ENCODE measurements at places on chromosomes 16 and 17.

DNA sequence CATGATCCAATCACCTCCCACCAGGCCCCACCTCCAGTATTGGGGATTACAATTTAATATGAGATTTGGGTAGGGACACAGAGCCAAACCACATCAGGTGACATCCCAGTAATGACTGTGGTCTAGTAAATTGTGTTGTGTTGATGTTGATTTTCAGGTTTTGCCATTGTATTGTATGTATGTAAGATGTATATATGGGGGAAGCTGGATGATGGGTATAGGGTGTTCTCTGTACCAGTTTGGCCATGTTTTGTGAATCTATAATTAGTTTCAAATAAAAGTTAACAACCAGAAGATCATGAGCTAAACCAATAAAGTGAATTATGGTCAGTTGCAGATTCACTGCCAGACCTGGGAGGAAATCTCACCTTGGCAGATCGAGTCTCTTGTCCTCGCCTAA is 283.7 kb downstream of the WWOX start:
- no peak for DNase-seq

GRCh38 chr17:7406235-7406825 is 1.3 kb upstream of the NLGN2 start:
- no peak for DNase-seq

GRCh38 chr16:84841787-84842300 is 22.1 kb downstream of the CRISPLD2 start:
- no peak for DNase-seq

DNA sequence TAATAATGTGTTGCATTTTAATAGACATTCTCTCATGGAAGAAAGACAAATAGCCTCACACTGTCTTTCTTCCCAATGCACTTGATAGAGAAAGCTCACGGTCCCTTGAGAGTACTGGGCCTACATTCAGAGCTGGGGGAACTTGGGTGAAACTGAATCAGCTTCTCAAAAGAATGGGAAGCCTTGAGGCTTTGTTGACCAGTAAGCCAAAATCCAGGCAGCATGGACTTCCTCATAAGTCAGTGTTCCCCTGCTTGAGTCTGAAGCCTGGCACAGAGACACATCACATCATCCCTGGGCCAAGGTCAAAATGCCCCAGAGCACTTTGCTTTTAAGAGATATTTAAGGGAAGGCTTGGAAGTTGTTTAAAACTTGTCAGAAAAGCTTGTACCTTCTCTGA is 302.2 kb upstream of the SALL1 start:
- no peak for DNase-seq

- DNase-seq, result no peak
Measured at GRCh38 chr16:56896244-56896643, 31.2 kb downstream of the SLC12A3 start.

- DNase-seq, result no peak
Measured at GRCh38 chr16:3022684-3023414, 893 bp downstream of the HCFC1R1 start.

DNA sequence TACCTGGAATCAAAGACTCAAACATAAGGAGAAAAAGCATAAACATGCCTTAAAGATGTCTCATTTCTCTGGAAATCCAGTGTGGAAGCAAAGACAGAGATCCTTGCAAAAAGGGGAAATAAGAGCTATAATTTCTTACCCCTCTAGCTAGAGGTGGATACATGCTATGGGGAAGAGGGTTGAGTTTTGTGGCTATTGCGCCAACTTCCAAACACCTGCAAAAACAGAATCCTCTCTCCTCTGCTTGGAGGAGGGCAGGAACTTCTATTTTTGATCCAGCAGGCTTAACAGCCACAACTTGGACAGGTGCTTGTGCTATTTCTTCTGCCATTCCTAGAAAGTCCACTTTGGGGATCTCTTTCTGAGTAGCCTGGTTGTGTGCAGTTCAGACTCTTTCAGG is 21.5 kb upstream of the NUDT7 start:
- no peak for DNase-seq

- no peak for DNase-seq
Measured at GRCh38 chr17:70357190-70357589, 187.9 kb downstream of the KCNJ2 start.

DNA sequence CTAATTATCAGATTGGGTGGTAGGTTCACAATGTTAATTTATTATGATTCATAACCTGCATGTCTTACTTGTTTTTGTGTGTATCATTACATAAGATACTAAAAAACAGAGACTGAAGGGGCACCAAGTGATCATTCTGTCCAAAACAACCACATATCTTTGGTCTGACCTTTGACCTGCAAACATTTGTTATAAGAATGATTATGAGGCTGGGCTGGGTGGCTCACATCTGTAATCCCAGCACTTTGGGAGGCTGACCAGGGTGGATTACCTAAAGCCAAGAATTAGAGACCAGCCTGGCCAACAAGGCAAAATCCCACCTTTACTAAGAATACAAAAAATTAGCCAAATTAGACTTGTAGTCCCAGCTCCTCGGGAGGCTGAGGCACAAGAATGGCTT is 116.4 kb downstream of the SPAG9 start:
- no peak for DNase-seq

DNA sequence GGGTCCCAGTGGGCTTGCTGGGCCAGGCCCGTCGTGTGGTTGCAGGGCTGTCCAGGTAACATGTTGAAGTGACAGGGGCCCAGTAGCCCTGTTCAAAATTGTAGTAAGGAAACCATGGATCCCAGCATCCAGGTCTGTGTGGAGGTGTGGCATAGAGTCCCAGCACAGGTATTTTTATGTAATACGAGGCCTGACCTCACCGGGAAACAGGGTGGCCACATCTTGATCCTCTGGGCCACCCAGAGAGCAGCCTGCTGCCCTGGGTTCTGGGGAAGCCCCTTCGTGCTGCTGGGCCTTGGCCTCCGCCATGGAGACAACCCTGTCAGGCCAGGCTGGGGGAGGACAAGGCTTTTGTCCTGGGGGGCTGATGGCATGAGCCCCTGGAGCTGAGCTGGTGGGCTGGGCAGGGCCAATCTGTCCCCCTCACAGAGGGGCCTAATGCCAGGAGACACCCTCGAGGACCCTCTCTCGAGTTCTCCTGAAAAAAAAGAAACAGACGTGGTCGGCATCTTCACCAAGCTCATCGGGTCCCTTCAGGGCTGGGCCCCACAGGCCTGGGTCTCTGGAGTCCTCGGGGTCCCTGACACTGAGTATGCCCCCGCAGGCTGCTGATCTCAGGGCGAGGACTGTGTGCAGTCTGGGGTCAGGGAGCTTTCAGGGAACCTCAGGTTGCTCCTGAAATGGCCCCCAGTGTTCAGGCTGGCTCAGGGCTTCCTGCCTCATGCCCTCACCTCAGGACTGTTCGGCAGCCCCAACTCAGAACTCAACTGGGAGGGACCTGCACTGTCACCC is 47.8 kb downstream of the TNFRSF13B start:
- no peak for DNase-seq

- no peak for DNase-seq
Measured at GRCh38 chr17:59786213-59786535, 78.7 kb downstream of the VMP1 start.

DNA sequence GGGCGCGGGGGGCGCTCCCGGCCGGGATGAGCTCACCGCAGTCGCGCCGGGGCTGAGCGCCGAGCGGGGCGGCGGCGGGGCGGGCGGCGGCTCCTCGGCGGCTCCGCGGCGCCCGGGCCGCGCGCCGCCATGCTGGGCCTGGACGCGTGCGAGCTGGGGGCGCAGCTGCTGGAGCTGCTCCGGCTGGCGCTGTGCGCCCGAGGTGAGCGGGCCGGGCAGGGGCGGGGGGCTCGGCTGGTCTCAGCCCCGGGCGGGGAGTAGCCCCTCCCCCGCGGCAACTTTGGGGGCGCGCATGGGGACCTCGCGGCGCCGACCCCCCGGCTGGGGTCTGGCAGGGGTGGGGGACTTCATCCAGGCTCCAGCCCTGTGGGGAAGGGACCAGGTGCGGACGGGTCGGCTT is at the start of gene ARHGDIG:
Gene ARHGDIG, plus strand, starts transcription at position 40 of the 400 bp plus-strand sequence. Its CDS starts 90 bp downstream, at position 130.
- no peak for DNase-seq

DNA sequence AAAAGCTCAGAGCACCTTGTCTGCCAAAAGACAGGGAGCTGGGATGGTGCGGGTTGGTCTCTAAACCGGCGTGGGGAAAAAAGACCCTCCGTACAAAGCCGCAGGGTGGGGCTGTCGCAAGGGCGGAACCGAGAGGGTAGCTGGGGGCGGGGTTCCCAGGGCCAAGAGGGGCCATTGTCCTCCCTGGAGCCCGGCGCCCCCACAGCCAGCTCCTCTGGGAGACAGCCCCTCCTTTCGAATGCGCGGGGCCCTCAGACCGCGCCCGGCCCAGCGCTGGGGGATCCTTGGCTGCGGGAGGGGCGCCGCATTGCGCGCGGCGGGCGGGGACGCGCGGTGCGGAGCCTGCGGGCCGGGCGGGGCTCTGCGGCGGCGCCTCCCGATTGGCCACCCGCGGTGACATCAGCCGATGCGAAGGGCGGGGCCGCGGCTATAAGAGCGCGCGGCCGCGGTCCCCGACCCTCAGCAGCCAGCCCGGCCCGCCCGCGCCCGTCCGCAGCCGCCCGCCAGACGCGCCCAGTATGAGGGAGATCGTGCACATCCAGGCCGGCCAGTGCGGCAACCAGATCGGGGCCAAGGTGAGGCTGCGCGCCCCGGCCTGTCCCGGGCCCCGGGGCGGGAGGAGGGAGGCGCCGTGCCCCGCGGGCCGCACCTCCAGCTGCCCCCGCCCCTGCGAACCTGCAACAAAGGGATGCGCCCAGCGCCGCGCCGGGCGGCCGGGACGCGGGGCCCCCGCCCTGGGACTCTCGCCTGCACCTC is at the start of gene TUBB3:
Gene TUBB3, plus strand, starts transcription at position 459 of the 756 bp plus-strand sequence. Its CDS starts 60 bp downstream, at position 519.
- DNase-seq, result no peak

- no peak for DNase-seq
Measured at GRCh38 chr16:54411544-54411943, 125.0 kb upstream of the IRX3 start.
